ENCODE measurements at places on chromosomes 7 and 10.

DNA sequence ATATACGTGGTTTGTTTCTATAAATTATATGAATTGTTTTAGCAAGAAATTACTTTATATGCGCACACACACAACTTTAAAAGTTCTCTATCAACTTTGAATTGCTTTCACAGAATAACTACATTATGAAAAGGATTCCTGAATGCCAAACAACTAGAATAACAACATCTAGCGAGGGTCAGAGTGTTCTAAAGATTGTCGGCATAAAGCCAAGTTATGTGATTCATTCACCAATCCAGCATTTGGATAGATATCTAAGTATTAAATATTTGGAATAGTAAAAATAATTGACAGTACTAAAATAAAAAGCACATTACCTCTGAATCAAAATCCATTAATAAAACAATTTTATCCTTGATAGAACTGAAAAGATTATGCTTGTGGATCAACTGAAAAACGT lies 125.3 kb upstream of the AMPH start:
- DNase-seq = no peak

DNA sequence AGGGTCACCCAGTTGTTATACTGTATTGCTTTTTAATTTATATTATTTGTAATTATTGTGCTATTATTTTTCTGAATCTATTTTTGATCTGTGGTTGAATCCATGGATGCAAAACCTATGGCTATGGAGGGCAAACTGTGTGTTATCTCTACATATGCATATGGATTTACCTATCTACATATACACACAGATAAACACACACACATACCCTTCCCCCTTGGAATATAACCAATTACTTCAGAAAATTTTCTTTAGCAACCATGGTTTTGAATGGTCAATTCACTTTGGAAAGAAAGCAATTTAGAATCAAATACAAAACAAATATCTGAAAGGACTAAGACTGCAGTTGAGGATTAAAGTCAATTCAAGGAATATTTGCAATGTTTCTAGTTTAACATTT lies 39.1 kb downstream of the MTPN start:
- no peak for DNase-seq

- no peak for DNase-seq
Measured at GRCh38 chr10:98519841-98520240, 73.1 kb upstream of the HPS1 start.

GRCh38 chr10:48390933-48391845 lies 84.7 kb downstream of the MAPK8 start:
- no peak for DNase-seq

DNA sequence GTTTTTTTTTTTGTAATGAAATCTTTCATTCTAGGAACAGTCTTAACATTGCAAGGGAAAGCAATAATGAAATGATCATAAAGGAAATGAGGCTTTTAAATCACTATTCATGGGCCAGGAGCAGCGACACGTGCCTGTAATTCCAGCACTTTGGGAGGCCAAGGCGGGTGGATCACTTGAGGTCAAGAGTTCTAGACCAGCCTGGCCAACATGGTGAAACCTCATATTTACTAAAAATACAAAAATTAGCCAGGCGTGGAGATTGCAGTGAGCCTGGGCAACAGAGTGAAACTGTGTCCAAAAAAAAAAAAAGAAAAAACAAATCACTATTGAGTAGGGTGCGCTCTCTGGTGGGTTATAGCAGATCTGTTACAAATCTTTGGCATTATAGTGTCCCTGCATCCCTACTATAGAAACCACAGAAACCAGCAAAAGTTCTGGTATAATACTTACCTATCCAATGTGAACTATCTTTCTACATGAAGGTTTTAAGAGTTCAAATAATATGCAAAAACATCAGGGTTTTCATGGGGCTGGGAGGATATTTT lies 72.1 kb downstream of the GLI3 start:
- DNase-seq = no peak

- DNase-seq = no peak
Measured at GRCh38 chr10:72379776-72380175, 25.1 kb upstream of the DNAJB12 start.

All from T-helper 2 cell (primary cell).